Glomerular endothelial cell (primary cell): ENCODE measurements at places on chromosomes 1 and 21. TPM values are rescaled to one million over a fixed set of nuclear protein-coding genes. Genes with fewer than 3 reads are reported as not detected.

Gene HENMT1
- total RNA-seq: 2.7 and 3.0 TPM in 2 replicates

Gene NCMAP
- not detected in 2 replicates for total RNA-seq

Gene OR2L2
- total RNA-seq: not detected in 2 replicates

Gene C4BPA
- total RNA-seq: not detected in 2 replicates

Gene DIPK1A
- total RNA-seq: 1.3 and 3.1 TPM in 2 replicates

Gene SUCO
- 17.9 and 28.0 TPM in 2 replicates for total RNA-seq

Gene PTCH2
- total RNA-seq: 0.19 and 0.23 TPM in 2 replicates

Gene GJB3
- 0.35 and 0.87 TPM in 2 replicates for total RNA-seq

Gene TINAGL1
- total RNA-seq: 286 and 412 TPM in 2 replicates

Gene HUNK
- total RNA-seq: 0.10 TPM in 1 of 2 replicates, not detected in the other

Gene FAM163A
- 0.44 and 1.5 TPM in 2 replicates for total RNA-seq
